ENCODE measurements at places on chromosomes 1 and 21. TPM values are rescaled to one million over a fixed set of nuclear protein-coding genes. Genes with fewer than 3 reads are reported as not detected.
A peak's percentile ranks its signal among the peaks of the same experiment; 100 is the strongest.

Gene RIT1
- 45.6 TPM for total RNA-seq

GRCh38 chr1:57788313-57788712, 364.5 kb upstream of the DAB1 start:
- no peak for DNase-seq

- no peak for DNase-seq
Measured at GRCh38 chr1:63316598-63316983, 5.8 kb upstream of the FOXD3 start.

Gene RGS13
- not detected for total RNA-seq

DNA sequence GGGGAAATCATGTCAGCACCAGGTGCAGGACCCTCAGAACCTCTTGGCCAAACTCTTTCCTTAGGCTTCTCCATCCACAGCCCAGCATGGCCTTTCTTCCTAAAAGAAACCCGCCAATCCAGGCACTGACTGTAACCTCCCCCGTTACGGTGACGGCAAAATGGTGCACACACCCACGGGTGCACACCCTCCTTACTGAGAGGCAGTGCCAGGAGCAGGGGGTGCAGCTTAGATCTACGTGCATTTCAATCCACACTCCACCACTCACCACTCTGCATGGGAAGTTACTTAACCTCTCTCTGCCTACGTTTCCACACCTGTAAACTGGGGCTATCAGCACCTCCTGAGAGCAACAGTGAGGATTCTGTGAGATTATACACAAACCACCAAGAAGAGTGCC, 31.0 kb downstream of the SUSD4 start:
- DNase-seq: no peak

Gene L1TD1
- total RNA-seq: not detected

- no peak for DNase-seq
Measured at GRCh38 chr21:41953249-41953830, 478 bp downstream of the C2CD2 start.

DNA sequence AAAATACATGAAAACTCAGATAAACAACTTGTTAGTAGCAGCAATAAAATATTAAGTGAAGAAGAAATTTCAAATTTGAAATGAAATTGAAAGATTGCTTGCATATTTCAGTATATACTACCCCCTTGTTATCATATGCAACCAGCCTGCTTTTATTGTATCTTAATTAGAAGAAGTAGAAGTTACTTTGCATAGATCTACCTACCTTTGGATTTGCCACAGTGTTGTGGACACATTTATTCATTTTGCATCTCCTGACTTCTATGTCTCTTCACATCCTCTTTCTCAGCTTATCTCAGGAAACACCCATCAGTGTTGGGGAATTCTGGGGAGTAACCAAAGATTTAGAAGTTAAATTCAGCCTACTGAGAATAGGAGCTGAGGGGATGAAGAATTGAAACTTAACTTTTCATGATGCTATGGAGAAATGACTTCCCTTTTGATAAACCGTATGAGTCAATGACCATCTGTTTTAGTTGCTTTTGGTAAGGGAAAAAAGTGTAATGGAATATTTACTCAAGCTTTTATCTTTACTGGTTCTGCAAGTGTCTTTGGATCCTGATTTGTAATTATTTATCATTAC, 96.9 kb downstream of the RGL1 start:
- DNase-seq: no peak

GRCh38 chr1:244709076-244709475, 56.1 kb downstream of the DESI2 start:
- DNase-seq: no peak

DNA sequence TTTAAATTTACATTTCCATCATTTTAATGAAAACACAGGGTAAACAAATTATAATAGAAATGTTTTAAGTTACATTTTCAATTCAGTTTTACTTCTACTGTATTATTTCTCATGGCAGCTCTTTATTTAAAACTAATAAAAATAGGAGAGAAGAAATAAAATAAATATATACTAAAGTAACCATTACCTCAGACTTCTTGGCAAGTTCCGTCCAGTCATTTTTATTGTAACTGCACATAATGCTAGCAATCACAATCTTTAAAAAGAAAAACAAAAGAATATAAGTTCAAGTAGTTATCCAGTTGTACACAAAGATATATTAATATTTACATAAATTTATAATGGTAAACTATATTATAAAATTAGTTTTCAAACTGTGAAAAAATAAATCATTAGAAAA, 538.6 kb downstream of the DPYD start:
- DNase-seq: no peak

Gene SERINC2
- total RNA-seq: 4.5 TPM

GRCh38 chr1:212629450-212630157, 21.0 kb downstream of the ATF3 start:
- DNase-seq: no peak

DNA sequence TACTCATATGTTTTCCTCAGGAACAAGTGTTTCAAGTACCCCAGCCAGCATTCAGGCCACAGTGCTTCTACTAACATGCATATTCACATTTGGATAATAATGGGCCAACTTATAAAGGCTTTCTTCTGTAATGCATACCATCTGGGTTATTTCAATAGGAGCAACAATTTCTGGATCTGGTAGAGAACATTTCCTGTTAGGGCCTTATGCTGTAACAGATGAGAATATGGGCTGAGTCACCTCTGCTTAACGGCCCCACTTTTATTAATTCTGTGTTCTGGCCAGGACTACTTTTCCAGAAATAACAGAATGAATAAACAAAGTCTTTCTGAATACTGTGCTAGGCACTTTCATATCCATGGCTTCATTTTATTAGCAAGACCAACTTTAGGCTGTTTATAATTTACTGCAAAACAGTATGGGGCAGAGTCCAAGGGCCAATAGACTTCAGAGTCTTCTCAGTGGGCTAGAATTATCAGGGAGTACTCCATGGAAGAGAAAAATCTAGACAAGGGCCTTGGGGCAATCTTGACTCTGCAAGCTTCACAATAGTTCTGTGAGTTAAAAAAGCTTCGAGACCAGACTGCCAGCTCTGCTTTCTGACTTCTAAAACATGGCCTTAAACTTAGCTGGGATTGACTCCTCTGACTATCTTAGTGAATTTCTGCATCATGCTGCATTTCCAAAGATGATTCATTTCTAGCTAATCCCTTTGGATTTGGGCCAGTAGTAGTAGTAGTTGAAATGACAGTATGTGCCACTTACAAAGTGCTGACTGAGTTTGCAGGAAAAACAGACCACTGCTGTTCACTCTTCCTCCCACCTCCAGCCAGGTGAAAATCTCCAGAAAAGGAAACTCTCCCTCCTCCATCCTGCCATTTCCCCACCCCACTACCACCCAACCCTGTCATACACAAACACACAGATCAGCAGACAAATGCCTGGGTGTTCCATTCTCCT, 8.2 kb upstream of the SSX2IP start:
- DNase-seq: no peak

DNA sequence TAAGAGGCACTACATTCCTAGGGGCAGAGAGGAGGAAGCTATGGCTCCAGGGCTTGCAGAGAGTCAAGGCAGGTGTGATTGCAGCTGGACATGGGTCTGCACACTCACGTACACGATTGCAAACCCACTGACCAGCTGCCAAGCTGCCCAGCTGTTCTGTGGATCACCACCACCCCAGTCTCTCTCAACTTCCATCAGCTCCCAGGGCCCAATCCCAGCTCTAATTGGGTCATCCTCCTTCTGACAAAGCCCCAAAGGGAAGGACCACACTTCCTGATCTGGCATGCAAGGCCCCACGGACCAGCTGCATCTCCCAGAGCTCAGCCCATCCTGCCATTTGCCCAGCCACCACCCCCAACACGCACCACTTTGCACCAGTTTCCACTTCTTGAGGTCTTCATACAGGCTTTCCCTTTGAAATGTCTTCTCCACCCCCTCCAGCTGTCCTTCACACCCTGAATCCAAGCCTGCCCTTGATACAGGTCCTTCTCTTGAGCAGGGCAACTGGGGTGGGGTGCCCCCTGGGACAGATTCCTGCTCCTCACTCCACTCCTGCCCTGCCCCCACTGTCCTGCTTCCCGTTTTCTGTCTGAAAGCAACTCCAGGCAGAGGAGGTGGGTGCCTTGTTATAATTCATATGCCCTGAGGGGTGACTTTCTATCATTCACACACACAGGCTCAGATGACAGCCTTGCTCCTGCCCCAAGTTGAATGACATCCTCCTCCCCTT, 179.4 kb upstream of the EDN2 start:
- DNase-seq: no peak

- DNase-seq: no peak
Measured at GRCh38 chr21:14569868-14570267, 23.8 kb upstream of the SAMSN1 start.

- no peak for DNase-seq
Measured at GRCh38 chr1:40132383-40133311, 28.5 kb upstream of the RLF start.

DNA sequence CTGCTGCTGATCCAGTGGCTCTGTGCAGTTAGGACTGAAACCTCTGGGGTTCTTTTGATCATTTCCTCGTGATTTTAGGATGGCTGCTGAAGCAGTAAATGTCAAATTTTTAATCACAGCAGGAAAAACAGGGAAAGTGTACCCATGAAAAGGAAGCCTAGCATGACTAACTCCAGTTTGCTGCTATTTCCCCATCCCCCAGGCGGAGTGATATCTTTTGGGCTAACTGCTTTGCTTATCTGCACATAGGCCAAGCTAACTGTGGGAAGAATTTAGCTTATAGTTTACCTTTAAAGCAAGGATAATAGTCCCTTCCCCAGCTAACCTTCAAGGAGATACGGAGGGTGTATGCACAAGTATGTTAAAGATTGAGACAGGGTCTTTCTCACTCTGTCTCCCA, 149.8 kb upstream of the TNR start:
- DNase-seq: no peak

Gene PERM1
- total RNA-seq: 0.13 TPM

Gene TMPRSS2
- 0.21 TPM for total RNA-seq

- DNase-seq: no peak
Measured at GRCh38 chr1:30631700-30632099, 91.7 kb downstream of the MATN1 start.

DNA sequence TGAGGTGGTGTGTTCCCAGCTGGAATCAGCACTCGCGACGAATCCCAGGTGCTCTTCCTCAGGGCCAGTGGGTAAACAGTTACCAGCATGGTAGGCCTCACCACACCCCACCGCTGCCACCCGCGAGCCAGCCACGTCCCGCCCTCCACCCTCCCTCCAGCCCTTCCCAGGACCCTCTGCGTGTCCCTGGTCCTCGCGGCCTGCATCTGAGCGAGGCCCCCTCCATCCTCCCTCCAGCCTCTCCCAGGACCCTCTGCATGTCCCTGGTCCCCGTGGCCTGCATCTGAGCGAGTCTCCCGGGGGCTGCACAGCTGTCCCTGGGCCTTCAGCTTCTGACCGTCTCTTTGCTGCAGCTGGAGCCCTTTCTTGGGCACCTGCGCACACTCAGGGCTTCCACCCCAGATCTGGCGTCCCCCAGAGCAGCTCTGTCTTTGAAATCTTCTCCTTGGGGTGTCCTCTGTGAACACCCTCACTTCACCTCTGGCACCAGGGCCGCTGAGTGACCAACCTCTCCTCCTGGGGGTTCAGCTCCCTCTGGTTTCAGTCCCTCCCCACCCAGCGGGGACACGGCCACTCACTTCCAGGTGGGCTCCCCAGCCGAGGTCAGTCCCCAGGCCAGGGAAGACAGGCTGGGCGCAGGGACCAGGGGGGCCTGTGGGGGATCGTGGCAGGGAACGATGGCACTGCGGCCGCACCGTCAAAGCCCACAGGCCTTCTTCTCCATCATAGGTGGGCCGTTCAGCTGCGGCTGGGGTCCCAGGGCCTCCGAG, 57.8 kb upstream of the COL6A2 start:
- peak; percentile 83 for DNase-seq

Gene FCN3
- total RNA-seq: not detected

DNA sequence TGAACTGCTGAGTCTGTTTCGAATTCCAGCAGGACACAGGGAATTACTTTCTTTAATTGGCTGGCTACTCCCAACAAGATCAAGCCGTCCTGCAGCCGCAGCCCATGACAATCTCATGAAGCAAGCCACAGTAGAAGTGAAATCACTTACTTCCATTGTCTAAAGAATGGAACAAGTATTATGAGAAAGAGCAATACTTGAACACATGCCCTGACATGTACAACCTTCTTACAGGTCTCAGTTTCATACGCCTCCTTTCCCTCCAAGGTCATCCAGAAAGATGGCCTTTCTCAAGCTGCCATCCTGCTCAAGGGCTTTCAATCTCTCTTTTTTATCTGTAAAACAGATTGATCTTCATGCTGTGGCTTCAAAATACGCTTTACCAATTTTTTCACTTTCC, 85.1 kb downstream of the PCSK9 start:
- no peak for DNase-seq

All from osteocyte (in vitro differentiated cells).